Lower leg skin (tissue), 4 donors: ENCODE measurements at places on chromosomes 13 and 19.

DNA sequence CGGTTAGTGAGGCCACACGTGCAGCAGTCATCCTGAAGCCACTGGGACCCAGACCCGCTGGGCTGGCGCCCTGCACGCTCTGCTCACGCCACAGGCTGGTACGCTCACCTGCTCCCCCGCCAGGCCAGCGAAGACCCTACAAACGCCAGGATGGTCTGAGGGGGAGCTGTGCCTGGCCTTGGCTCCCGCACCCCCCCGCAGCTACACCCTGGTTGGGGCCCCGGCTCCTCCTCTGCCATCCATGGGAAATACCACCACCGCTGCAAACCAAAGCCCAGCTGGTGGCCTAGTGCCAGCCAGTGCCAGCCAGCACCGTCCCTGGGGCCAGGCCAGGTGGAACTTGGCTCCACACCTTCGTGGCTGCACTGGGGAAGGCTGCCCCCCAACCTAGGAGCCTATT, 23.3 kb upstream of the CACTIN start:
- DNase-seq: no peak

DNA sequence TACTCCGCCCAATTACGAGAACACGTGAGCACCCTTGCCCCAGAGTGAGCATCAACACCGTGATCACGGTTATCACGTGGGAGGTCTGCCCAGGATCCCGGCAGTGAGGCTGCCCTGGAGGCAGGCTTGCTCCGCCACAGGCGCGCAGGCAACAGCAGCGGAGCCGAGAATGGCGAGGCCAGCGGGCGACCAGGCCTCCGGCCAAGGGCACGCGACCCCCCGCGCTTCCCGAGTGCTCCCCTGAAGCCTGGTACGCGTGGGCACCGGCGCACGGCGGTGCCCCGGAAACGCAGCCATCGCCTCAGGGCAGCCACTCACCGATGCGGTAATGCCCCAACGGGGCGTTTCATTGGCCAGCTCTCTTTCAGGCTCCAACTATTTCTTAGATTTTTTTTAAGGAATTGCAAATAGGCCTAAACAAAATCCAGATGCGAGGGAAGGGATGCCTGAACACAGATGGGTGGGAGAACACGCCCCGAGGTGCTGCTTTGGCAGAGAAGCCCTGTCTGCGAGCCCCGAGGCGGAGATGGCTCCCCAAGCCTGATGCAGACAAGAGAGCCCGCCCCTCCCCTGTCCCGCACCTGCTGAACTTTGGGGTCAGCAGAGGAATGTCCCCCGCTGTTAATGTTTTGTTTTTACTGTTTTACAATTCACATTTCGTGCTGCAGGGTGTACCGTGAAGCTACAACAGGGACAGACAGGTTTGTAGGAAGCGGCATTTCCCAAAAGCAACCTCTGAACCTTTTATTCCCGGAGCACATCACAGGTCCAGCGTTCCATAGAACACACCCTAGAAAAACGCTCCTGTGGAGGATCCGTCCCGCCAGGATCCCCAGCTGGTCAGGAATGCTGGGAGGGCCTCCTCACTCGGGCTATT, 132.7 kb downstream of the ZDHHC20 start:
- no peak for DNase-seq

DNA sequence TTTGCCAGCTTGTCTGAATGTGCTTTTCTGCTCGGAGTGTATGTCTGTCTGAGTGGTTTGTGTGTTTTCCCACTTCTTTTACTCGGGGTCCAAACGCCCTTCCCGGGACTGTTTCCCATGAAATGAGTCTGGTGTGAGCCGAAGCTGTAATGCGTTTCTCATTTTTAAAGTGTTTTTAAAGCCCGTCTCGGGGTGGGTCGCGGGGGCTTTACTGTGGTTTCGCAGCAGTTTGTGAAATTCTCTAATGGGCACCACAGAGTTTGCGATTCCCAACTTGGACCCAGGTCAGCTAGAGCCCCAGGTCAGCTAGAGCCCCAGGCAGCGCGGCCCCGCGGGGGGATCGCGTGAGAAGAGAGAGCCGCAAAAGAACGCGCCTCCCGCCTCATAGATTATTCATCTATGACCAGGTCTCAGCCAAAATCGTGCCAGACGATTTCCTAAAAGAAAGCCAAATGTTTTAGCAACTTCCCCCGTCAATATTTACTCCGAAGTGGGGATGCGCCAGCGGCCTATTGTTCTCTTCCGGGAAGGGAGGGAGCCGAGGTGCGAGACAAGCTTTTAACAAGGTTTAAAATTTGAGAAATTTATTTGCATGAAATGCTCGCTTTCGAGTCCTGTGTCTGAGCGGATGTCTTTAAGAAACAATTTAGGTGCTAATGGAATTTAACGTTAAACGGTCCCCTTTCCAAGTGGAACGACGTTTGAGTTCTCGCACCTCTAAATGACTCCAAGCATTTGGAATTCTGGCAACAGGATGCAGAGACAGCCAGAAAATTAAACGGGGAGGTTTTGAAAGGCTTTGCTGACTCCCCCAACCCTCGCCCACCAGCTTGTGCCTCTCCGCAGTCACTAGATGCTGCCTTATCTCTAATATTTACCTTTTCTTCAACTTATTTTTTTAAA, 2.2 kb downstream of the ZIC2 start:
- DNase-seq: no peak

GRCh38 chr13:43514311-43514710, 272.5 kb downstream of the ENOX1 start:
- no peak for DNase-seq
